Right ventricle myocardium superior (tissue), 1 donor: ENCODE measurements at places on chromosomes 3 and 15. TPM values are rescaled to one million over a fixed set of nuclear protein-coding genes. Genes with fewer than 3 reads are reported as not detected.

DNA sequence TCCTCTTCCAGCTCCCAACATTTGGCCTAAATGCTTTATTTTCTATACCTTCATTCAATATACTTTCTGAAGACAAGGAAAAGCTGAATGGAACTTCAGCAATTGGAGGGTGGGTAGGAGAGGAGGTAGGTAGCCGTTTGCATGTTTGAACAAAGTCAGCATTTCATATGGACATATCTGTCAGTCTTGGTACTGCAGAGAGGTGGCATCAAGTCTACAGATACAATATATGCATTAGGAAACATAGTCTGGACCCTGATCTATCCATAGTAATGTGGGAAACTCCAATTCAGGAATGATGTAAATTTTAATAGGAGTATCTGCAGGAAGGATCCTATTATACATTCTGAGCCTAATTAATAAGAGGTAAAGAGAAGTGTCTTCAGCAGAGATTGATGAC lies 526.4 kb downstream of the MECOM start:
- no peak for DNase-seq

GRCh38 chr15:34203305-34203704 lies 6.6 kb downstream of the KATNBL1 start:
- DNase-seq: no peak

DNA sequence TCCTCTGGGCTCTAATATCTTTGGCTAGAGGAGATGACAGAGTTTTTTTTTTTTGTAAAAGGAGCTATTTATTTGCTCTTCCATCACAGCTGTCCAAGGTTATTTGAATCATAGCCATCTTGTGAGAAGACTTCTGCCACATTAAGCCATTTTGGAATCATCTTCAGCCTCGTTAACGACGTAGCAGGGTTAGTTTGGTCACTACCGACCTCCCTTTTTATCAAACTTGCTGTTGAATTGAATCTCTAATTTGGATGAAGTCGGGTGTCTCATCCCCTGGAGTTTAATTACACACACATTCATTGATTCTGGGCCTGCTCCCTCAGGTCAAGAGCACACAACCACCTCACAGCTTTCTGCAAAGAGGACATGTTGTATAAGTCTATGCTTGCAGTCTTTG lies 238.7 kb downstream of the CPNE4 start:
- DNase-seq: no peak

DNA sequence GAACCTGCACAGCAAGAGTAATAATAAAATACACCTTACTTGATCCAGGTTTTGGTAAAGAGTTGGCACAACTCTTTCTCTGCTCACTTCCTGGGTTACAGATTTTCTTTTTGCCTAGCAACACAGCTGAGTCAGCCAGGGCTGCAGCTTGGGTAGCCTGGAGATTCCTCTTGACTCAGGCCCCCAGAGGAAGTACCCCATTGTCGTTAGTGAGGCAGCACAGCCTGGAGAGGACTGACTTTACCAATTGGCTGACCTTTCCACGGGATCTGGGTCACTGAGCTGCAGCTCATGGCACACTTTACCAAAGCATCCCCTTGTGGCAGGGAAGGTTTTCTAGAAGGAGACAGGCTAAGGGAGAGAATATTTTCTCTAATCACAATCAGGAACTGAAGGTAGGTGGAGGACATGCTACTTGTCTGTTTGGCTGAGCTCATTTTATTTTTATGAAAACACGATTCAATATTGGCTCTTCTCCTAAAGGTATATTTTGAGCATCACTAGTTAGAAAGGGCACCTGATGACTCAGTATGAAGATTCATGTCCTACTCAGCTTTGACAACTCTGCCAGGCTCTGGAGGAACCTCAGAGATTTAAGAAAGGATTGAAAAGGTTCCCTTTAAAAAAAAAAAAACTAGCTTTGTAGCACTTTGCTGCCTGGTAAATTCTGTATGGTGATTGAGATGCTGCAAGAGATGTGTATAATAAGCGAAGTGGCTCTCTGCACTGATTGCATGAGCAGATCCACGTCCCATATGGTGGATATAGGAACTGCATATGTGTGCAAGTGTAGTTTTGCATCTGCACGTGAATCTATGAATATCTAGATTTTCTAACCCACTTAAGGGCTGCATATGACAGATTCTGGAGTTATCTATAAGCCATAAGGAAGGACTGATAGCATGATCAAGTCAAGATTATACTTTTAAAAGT lies 124.8 kb downstream of the CHDH start:
- DNase-seq: no peak

DNA sequence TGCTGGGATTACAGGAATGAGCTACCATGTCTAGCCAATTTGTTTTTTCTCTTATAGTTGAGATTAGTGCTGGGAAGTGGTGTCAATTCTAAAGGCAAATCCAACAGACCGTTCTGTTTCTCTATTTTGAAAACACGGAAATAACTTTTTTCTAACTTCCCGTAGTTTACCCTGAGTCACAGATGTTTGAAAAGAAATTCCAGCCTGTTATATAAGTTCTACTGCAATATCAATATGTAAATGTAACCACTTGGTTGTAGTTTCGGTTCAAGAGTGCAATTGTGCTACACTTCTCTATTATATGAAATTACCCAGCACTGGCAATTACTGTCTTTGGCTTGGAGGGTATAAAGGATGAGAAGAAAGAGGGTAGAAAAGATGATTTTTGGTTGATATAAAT lies 22.3 kb upstream of the GNB4 start:
- no peak for DNase-seq

DNA sequence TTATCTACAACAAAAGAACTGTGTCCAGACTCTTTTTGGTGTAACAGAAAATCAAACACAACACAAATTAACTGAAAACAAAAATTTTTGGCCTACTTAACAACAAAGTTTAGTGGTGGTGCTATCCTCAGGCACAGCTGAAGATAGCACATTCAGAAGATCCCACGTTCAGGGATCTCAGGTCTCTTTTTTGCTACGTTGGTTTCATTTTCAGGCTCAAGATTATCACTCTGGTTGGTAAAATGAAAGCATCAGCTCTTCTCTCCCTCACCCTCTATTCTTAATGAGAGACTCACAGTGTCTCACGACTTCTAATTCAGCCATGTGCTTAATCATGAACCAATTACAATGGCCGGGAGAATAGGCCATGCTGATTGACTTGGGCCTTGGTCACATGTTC lies 146.9 kb upstream of the PTPRG start:
- no peak for DNase-seq

DNA sequence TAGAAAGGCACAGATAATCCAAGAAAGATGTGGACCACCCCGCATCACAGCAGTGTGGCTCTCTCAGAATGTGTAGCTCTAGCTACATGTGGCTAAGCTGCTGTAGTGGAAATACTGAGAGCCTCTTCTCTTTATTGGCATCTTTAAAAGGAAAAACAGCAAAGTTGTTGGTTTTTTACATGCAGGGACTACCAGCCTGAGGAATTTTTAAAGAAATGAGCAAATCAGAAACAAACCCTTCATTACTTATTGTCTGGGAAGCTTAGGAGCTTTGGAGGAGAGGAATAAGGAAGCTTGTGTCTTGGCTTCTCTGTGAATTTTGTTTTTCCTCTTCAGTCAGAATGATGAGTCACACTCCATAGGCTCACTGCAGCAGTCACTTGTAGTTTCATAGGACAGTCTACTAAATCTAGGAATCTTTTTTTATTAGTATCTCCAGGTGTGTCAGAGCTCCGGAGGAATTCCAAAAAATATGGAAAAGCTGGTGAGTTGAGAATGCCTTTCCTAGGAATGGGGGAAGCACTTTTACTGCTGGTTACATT lies 27.5 kb downstream of the POLG start:
- DNase-seq: no peak

DNA sequence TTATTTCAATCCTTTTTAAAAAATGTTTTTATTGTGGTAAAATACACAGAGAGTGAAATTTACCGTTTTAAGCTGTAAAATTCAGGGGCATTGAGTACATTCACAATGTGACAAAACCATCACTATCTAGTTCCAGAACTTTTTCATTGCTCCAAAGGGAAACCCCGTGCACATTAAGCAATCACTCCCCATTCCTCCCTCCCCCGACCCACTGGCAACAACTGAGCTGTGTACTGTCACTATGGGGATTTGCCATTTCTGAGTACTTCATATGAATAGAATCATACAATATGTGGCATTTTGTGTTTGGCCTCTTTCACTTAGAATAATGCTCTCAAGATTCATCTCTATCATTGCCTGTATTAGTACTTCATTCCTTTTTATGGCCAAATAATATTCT lies 45.5 kb upstream of the BOC start:
- DNase-seq: no peak

The KLHL40 gene
- 0.11 TPM for total RNA-seq

The COL6A5 gene
- total RNA-seq: not detected

The MINAR1 gene
- total RNA-seq: 0.03 TPM

The SYNPR gene
- total RNA-seq: not detected
